ENCODE measurements at places on chromosomes 16 and 17.

DNA sequence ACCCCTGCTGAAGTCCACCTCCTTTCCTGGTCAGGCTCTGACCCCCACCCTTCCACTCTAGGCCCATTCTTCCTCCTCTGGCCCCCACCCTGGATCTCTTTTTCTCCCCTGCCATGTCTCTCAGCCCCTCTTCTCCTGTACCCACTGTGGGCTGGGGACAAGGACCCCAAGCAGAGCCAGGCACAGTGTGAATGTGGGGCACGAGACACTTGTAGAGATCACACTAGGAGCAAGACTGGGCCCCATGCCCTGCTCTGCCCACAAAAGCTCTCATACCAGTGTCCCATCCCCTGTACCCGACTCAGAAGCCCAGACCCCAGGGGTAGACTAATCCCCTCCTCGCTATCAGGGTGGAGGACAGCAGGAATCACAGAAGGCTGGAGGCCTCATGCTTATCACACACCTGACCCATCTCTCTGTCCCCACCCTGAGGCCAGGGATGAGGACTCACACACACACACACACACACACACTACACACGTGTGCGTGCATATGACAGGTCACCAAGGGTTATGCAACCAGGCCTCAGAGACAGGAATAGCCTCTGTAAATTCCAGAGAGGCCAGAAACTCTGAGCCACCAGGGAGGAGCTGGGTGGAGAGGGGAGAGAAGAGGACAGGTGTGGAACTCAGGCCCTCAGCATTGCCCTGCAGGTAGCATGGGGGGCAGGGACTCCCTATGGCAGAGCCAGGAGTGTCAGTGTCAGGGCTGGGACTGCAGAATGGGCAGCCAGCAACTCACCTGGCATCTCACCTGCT lies 21.1 kb downstream of the ARHGAP27 start:
- DNase-seq: no peak

GRCh38 chr17:60664022-60664421 lies 13.6 kb upstream of the BCAS3 start:
- DNase-seq: no peak

DNA sequence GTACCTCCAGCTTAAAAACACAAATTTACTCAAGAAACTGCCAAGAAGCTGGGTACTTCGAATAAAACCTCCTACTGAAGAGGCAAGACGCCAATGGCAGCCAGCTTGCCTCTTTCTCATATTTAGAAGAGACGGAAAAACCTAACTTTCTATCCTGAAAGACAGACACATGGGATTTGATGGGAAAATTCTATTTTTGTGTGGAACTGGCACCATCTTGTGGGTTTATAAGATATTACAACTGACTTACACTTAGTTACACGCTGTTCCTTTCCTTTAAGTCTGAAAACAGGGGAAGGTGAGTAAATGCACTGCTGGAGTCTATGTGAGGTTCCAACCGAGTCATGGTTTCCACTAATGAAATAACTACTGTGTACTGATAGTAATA lies 10.3 kb downstream of the ZNF18 start:
- peak; percentile 39 for DNase-seq

DNA sequence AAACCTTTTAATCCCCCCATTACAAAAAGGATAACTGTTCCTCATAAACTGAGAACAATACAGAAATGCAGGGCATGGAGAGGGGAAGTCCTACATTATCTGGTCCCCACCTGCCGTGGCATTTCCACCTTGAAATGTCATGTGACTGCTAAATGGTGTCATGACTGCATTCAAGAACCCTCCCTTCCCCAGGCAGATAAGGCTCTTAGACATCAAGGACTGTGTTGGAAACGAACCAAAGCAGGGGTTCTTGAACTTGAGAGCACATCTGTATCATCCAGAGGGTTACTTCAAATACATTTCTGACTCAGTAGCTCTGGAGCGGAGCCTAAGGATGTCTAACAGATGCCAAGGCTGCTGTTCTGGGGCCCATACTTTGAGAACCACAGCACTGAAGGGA lies 18.4 kb downstream of the CMTM3 start:
- no peak for DNase-seq

GRCh38 chr17:49514071-49514721 lies 19.1 kb downstream of the NGFR start:
- peak; percentile 59 for DNase-seq

GRCh38 chr17:61230972-61231820 lies 168.4 kb upstream of the TBX2 start:
- DNase-seq: no peak

DNA sequence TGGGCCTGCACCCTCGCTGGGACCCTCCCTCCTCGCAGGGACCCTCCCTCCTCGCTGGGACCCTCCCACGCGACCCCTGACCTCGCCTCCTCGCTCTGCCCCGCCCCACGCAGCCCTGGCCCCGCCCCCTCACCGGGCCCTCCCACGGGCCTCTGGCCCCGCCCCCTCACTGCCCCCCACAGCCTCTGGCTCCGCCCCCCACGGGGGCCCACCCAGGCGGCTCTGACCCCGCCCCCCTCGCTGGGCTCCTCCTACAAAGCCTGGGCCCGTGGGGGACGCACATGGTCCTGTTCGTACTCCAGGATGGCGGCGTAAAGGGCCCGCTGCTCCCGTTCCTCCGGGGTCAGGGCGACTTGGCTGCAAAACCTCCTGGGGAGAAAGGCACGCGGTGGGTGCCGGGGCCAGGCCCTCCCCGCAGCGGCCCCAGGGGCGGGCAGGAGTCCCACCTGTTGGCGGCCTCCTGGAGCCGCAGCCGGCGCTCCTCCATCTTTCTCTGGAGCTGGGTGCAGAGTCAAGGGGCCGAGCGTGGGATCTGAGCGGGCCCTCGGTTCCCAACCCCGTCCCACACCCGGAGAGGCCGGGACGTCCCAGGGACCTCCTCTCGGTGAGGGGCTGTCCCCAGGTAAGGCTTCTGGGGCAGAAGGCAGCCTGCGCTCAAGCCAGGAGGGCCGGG lies 9.0 kb downstream of the VPS9D1 start:
- DNase-seq: peak; percentile 95

DNA sequence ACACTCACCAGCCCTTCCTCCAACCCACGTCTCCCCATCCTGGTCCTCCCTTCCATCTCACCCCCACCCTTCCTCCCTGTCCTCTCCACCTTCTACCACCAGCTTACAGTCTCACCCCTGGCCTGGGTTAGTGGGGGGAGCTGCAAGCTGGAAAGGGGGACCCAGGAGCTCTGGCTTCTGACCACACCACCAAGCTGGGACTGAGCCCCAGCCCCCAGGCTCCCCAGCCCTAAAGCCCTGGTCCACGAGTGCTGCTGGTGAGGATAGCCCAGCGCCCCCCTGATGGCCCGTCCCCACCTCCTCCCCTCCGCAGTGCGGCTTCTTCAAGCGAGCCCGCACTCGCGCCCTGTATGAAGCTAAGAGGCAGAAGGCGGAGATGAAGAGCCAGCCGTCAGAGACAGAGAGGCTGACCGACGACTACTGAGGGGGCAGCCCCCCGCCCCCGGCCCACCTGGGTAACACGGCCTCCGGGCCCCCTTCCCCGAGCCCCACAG lies 7.2 kb upstream of the PDK2 start:
- no peak for DNase-seq

DNA sequence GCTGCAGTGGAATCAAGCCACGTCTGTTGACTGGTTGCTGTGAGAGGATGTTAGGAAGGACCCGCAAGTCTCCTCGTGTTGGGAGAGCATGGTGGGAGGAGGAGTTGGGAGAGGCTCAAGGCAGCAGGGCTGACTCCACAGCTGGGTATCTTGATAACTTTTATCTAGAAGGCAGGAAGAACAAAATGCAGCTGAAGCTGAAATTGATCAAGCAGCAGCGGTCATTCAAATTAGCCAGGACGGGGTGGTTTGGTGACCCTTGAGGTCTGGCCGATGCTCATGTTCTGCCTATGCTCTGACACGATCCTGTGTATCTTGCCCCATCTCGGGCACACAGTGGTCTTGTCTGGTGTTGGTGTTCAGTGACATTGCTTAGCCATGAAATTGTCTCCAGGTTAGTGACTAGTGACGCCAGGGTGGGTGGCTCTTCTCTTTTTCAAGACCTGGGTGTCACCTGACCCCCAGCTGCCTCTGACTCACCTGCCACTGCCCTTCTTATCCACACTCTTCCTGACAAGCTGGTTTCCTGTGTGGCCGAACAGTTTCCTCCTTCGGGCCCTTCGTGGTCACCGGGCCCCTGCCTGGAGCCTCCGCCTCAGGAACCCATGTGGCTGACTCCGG lies 19.1 kb downstream of the NPTX1 start:
- DNase-seq: no peak

DNA sequence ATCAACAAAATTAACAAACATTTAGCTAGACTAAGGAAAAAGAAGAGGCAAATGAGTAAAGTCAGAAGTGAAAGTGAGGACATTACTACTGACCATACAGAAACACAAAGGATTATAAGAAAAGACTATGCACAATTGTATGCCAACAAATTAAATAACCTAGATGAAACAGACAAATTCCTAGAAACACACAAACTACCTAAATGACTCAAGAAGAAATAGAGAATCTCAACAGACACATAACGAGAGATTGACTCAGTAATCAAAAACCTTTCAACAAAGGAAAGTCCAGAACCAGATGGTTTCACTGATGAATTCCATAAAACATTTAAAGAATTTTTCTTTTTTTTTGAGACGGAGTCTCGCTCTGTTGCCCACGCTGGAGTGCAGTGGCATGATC lies 35.7 kb upstream of the MYLK3 start:
- no peak for DNase-seq

DNA sequence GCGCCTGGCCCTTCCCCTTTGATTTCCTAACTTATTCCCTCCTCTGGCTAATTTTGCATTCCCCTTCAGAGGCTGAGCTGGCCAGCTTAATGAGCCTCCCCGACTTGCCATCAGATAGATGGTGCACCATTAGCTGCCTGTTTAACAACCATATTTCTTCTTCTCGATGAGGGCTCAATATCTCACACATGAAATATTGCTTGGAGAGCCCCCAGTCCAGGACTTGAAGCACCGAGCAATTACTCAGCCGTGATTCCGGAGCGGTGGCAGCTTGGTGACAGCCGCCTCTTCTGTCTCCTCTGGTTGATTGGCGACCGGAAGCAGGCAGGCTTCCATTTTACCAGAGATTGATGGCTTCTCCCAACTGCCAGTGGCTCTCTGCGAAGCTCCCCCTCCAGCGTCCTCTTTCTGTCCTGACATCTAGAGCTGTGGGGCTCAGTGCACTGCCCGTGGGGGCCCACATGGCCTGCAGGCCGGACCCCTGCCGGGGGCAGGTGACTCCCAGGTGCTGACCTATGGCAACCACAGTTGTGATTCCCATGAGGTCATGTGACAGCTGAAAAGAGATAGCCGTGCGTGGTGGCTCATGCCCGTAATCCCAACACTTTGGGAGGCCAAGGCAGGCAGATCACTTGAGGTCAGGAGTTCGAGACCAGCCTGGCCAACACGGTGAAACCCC lies 133.7 kb upstream of the SEC14L1 start:
- DNase-seq: no peak

- peak; percentile 93 for DNase-seq
Measured at GRCh38 chr16:21952793-21953540, at the start of gene UQCRC2. Gene UQCRC2 (plus strand): TSS chr16:21953361. CDS start chr16:21953424, 63 bp downstream.

- peak; percentile 62 for DNase-seq
Measured at GRCh38 chr17:78716814-78717393, 65.2 kb downstream of the CYTH1 start.

- DNase-seq: no peak
Measured at GRCh38 chr17:19376811-19377210, 1.5 kb upstream of the MAPK7 start.

DNA sequence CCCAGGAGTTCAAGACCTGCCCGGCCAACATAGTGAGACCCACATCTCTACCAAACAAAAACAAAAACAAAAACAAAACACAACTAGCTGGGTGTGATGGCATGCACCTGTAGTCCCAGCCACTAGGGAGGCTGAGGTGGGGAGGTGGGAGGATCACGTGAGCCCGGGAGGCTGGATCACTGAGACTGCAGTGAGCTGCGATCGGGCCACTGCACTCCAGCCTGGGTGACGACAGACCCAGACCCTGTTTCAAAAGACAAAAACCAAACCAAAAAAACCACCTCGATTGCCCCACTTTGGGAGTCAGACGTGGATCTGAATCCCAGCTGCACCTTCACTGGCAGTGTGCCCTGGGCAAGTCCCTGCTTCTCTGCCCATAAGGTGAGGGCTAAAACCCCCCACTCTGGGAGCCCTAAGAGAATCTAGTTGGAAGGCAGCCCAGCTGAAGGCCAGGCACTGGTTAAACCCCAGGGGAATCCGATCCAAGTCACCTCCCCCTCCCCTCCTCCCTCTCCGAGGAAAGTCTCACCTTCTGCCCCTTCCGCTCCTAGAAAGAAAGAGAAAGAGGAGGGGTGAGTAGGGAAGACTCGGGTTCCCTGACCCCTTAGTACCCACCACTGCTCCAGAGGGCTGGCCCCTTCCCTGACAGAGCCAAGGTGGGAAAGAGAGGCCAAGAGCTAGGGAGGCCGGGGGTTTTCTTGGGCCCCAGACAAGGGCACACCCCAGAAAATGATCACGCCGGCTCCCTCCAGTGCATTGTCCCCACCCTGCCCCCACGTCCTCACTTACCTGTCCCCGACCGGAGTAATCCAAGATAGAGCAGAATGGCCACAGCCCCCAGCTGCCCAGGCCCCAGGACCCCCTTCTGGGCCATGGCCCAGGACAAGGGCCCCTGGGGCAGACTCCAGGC lies 647 bp downstream of the PRSS8 start:
- no peak for DNase-seq

GRCh38 chr16:48420437-48420836 lies 35.2 kb upstream of the SIAH1 start:
- DNase-seq: no peak

GRCh38 chr17:48155889-48156611 lies 48.5 kb downstream of the SNX11 start:
- no peak for DNase-seq

GRCh38 chr17:55432358-55433028 lies 10.9 kb upstream of the MMD start:
- DNase-seq: no peak

DNA sequence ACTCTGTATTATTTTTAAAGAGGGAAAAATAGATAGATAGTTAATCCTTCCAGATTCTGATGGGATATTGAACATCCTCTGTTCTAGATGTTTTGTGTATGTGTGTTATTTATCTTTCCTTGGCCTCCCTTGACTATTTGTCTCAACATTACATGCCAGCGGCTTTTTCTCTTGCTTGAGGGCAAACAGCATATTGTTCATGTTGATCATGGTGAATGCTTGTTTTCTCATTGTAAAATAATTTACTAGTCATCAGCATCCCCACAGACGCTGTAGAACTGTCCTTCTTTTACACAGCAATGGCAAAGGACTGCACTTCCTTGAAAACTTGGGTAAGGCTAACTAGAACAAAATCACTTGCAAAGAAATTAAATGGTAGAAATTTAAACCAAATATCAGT lies 1376.4 kb upstream of the GOT2 start:
- DNase-seq: no peak

GRCh38 chr17:72031219-72031884 lies 89.5 kb upstream of the SOX9 start:
- DNase-seq: no peak

DNA sequence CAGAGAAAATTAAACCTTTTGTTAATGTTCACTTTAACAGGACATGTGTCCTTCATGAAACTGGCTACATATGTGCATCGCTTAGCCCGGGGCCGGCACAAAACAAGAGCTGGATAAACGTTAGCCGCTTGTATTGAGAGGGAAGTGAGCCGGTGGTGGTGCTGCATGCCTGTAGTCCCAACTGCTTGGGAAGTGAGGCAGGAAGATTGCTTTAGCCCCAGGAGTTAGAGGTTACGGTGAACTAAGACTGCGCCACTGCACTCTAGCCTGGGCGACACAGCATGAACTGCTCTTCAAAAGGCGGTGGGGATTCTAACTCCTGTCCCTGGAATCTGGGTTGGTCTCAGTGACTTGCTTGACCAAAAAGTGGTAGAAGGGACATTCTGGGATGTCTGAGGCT lies 15.0 kb upstream of the SPHK1 start:
- no peak for DNase-seq
